ENCODE measurements at places on chromosomes 5 and 9.

- DNase-seq: peak; percentile 5
These were observed 180.0 kb downstream of the SPATA31D1 start for GRCh38 chr9:82168585-82168984.

GRCh38 chr5:139384591-139385051 is 1.5 kb upstream of the SLC23A1 start:
- DNase-seq: no peak

GRCh38 chr5:135341016-135341666 is 57.9 kb downstream of the MACROH2A1 start:
- DNase-seq: no peak

DNA sequence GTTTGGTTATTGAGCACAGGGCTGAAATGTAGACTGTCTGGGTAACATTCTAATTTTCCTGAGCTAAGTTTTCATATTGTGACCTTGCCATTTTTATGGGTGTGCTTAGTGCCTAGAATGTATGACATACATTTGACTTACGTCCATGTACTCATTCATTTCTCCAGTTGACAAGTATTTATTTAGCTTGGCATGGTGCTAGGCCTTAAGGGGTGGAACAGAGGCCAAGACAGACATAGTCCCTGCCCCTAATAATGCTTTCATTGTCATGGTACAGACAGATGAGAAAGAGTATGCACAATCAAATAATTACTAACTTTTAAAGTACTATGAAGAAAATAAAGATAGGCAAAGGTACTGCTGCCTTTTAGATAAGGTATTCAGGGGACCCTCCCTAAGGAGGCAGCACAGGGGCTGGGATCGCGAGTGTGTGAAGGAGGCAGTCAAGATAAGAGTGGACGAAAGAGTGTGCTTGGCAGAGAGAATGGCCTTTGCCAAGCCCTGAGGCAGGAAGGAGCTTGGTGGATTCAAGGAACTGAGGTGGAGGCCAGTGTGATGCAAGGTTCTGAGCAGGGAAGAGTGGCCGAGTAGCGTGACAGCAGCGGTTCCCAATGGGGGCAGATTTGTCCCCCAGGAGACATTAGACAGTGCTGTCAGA is 128.0 kb downstream of the PIP5K1B start:
- DNase-seq: no peak

DNA sequence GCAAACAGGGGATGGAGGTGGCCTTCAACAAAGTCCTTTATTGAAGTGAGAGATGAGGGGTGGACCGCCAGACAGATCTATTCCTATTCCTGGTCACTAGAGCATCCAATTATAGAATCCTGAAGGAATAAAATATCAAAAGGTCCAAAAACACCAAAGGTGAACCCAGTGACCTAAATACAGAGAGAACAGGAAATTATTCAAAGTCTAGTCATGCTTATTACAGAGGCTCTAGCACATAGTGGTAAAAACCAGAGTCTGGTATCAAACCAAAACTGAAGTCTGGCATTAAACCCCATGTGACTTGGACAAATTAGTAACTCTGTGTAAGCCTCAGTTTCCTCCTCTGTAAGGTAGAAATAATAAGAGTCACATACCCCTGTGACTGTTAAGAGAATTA is 100.5 kb upstream of the SNX2 start:
- no peak for DNase-seq

DNA sequence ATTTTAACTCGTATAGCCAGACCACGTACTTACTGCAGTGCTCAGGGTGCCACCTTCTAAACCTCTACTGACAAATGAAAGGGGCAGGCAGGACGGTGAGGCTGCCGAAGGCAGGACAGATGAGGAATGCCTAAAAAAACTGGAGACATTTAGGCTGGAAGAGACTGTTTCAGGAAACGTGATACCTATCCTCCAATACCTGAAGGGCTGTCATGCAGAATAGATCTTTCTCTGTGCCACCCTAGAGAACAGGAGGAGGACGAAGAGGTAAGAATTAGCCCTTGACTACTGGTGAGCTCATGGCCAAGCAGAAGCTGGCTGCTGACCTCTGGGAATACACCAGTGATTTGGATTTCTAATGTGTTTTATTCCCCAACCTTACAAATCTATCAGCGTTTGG is 139.4 kb downstream of the EFNA5 start:
- no peak for DNase-seq

DNA sequence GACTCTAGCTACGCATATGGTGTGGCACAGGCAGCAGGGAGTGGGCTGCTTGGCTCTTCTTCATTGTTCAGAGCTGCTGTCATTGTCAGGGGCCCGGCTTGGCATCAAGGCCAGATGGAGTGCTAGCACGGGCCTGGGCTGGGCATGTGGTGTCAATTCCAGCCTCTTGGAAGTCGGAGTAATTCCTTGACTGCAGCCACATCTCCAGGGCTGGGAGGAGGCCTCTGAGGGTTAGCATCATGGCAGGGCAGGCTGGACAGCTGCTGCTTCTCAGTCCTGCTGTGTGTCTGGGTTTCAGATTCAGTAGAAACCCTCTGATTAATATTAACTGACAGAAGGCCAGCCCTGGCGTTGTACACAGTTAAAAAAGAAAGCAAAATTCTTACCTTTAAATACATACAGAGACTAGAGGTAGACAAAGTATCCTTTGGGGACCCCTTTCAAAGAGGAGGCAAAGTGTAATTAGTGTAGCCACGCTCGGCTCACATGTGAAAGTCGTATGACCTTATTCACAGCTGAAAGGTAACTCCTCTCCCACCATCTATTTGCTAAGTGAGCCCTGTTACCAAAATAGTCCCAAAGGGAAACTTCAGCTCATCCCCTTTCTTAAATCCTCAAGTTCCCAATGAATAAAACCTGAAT is 126.4 kb downstream of the DOCK2 start:
- no peak for DNase-seq

DNA sequence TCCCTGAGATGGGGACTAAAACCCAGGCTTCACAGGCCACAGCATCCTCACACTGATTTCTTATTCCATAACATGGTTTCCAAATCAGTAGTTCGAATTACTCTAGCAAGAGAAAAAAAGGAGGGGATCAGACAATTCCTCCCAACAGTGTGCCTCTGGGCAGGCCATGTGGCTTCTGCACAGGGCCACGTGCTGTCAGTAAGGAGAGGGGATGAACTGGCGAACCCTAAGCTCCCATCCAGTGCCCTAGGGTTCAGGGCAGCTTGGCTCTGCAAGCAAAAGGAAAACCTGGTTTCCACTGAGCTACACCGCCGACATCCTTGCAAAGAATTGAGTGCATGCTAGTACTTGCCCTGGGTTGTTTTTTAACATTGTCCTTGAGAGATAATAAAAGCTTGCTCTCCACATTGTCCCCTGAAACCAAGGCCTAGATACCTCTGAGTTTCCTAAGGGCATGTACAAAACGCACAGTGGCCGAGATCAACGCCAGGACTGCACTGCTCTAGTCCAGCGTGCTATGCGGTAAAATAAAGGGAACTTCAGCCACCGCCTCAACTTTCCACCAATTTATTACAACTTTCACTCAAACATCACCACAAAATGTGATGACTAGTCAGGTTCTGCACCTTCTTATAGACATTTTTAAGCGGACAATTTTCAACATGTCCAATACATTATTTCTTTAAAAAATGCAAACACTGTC is 4.5 kb downstream of the CAMSAP1 start:
- no peak for DNase-seq

GRCh38 chr5:91484662-91485061 is 101.5 kb upstream of the ARRDC3 start:
- DNase-seq: no peak

GRCh38 chr5:179123491-179124272 is 63.5 kb downstream of the ZNF354C start:
- no peak for DNase-seq

DNA sequence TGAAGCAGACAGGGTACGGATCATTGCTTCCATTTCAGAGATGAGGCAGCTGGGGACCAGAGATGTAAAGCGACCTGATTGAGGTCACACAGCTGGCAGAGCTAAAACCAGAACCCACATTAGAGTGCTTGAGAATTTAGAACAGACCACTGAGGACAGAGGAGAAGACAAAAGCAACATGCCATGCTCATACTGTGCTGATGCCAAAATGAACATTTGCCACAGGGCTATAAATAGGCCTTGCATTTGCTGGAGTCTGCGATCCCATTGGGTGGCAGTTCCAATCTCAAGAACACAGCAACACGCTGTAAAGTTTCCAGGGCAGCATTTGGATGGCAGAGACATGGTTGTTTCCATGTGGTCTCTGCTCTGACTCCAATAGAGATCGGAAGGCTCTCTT is 222.4 kb upstream of the TBC1D2 start:
- DNase-seq: no peak

DNA sequence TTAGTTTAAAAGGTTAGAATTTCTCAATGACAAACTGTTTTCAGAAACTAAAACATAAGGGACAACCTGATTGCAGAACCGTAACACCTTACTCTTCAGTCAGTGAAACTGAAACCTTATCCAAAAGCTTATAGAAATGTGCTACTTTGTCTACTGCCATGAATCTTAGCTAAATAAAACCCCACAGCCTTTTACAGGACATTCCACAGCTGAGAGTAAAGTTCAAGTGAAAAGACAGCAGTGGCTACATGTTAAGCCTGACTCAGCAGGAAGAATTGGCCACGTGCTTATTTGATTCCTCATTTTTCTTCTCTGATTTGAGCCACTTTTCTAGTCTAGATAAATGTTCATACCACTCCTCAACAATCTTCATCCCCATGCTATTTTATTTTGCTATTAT is 278.7 kb upstream of the ISL1 start:
- no peak for DNase-seq

- DNase-seq: no peak
These were observed 68.3 kb downstream of the TARS1 start for GRCh38 chr5:33509036-33509435.

GRCh38 chr9:108160706-108161355 is 671.3 kb upstream of the KLF4 start:
- DNase-seq: no peak

GRCh38 chr9:90915693-90916092 is 114.1 kb downstream of the SYK start:
- DNase-seq: no peak

- DNase-seq: no peak
These were observed 19.5 kb upstream of the TTC33 start for GRCh38 chr5:40775085-40775845.

DNA sequence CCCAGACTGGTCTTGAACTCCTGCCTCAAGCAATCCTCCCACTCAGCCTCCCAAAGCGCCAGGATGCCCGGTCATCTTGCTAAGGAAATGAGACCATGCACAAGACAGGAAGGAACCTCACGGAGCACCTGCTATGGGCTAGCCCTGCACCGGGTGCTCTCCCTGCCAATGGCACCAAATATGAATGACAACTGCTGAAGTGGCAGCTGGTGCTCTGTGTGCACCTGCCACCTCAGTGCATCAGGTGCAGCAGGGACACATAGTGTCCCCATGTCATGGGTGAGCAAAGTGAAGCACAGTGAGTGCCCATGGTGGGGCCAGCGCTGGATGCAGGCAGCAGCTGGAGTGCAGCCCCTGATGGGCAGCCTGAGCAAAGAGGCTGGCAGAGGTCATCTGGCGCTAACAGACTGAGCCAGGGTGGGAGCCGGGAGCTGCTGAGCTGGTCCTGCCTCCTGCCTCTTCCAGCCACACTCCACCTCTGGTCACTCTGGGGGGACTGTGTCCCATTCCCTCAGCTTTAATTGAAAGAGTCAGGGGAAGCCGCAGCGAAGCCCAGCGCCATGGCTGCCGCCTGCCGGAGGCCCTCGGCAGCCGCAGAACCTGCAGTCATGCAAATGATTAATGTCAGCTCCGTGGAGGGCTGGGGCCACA is 46.4 kb downstream of the BARX1 start:
- DNase-seq: no peak

GRCh38 chr9:129495620-129496472 is 125.1 kb downstream of the C9orf50 start:
- DNase-seq: peak; percentile 32
